ENCODE measurements at places on chromosomes 1 and 21.
A peak's percentile ranks its signal among the peaks of the same experiment; 100 is the strongest.

- DNase-seq: no peak
These were observed 18.3 kb downstream of the PBX1 start for GRCh38 chr1:164577291-164577690.

DNA sequence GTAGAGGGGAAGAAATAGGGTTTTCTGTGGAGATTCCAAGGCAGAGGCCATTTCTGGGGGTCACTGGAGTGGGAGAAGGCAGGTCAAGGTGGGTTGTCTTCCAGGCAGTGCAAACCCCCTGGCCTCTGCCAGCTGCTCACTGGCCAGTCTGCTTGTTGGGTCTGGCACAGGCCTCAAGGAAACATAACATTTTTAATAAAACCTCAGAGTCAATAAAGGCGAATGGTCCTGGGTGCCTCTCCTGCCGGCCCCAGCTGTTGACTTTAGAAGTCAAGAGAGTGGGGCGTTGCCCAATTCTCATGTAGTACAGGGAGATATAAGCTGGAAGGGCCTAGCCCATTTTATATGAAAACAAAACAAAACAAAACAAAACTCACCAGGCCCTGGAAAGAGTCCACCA, 36.6 kb downstream of the RUNX3 start:
- no peak for DNase-seq

DNA sequence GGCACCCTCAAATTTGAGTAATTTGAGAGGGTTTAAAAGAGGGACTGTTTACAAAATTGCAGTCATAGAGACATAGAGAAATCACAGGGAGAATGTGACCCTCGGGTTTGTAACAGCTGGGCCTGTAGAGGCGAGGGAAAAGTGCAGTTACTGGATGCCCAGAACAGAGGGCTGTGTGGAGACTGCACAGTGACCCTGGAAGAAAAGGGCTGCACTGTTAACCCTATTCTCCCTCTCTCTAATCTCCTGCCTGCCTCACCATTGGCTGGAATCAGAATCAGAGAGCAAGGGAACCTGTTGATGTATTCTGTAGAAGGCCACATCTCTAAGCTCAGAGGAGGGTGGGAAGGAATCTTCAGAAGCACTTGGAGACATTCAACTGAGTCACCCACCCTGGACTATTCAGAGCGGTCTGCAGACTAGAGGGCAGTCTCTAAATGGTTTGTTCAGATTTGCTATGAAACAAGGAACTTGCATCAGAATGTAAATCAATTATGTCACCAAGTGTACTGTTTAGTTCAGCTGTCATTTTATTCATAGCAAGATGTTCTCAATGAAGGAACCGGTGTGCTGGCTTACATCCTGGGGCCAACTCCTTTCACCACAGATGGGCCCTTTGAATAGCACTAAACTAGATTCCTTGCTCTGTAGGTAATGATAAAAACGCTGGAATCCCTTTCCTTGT, 132.2 kb upstream of the HOOK1 start:
- DNase-seq: no peak

GRCh38 chr1:57112148-57112547, 146.3 kb upstream of the C8B start:
- no peak for DNase-seq

DNA sequence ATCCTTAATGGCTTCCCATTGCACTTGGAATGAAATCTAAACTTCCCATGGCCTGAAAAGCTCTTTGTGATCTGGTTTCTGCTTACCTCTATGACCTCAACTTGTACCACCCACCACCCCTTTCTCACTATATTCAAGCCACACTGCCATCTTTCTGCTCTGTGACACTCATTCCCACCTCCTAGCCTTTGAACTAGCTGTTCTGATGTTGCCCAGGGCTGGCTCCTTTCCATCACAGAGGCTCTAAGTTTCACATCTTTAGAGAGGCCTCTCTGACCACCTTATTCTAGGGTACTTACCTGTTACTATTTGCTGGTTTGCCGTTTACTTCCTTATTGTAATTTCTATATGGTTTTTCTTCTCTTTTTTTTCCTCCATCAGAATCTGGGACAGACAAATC, 4.2 kb downstream of the MPZL1 start:
- no peak for DNase-seq

DNA sequence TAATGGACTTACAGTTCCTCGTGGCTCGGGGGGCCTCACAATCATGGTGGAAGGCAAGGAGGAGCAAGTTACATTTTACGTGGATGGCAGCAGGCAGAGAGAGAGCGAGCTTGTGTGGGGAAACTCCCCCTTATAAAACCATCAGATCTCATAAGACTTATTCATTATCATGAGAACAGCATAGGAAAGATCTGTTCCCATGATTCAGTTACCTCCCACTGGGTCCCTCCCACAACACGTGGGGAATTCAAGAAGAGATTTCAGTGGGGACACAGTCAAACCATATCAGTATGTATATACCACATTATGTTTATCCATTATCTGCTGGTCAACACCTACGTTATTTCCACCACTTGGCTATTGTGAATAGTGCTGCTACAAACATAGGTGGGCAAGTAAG, 352.3 kb upstream of the B3GALT2 start:
- no peak for DNase-seq

DNA sequence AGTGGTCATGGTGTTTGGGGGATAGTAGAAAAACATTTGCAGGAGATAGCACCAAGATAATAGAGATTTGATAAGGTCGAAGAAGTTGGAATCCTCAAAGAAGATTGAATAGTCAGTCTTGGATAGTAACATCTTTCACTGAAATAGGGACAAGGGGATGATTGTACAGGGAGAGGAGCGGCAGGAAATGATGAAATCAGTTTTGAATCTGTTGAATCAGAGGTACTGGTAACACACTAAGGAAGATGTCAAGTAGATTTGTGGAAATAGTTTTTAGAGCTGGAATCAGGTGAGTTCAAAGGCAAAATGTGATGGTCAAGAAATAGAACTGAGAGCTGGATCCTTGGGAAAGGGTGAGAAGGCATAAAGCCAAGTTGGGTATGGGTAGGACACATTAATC, 26.5 kb downstream of the CAP1 start:
- no peak for DNase-seq

- DNase-seq: no peak
These were observed 43.2 kb downstream of the IL6R start for GRCh38 chr1:154448331-154448811.

GRCh38 chr1:93108335-93108734, 29.3 kb downstream of the MTF2 start:
- DNase-seq: no peak

DNA sequence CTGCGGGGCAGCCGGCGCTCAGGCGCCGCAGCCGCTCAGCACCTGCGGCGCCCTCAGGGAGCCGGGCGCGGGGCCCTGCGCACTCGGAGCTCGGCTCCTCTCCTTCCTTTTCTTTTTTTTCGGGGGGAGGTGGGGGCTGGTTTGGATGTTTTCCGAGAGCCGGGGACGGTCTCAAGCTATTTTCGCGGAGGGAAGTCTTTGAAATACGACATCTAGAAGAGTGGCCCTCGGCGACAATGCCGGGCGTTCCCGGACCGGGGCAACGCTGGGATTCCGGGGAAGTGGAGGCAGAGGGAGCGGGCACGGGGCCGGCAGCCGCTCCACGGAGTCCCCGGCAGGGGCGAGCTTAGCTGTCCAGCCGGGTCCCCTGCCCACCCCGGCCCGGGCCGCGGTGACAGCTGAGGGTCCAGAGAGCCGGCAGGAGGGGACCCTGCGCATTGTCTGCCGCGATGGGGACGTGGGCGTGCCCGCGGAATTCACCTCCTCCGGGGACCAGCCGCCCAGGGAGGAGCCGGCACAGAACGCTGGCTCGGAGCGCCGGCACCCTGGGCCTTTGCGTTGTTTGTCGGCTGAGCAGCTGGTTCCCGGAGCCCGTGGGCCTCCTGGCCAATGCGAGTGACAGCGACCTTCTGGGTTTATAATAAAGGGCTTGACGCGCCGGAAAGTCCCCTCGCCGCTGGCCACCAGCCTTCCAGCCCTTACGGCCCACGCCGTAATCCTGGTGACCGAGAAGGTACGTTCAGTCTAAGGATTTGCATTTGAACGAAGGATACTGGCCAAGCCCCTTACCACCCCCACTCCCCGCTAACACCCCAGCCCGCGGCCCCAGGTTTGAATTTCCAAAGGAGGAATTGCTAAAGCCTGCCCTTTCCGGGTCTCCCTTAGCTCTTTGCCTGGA, 582 bp downstream of the SLC37A1 start:
- DNase-seq: no peak

- no peak for DNase-seq
These were observed 75.7 kb upstream of the KCNJ15 start for GRCh38 chr21:38181096-38181495.

GRCh38 chr1:29639741-29640427, 403.6 kb downstream of the PTPRU start:
- no peak for DNase-seq

- DNase-seq: no peak
These were observed 661 bp downstream of the PLEKHO1 start for GRCh38 chr1:150150133-150151021.

- no peak for DNase-seq
These were observed 275.8 kb downstream of the VAV3 start for GRCh38 chr1:107689159-107689558.

GRCh38 chr1:153261281-153262069, 2.0 kb downstream of the LORICRIN start:
- DNase-seq: no peak

DNA sequence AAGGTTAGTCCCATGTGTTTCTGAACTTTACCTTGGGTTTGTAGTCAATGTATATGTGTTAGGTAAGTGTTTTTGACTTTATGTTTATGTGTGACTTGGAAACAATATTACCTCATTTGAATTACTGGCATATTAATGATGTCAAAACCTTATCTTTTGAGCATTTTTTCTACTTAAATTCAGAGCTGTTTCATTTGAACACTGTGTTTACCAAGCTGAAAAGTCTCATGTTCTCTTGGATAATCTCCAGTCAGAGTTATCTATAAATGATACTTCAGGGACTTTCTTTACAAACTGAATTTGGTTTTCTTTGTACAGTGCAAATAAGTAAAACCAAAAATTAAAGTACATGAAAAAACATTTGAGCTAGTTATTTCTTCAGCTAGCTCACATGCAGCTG, 30.0 kb downstream of the ADAMTS1 start:
- no peak for DNase-seq

DNA sequence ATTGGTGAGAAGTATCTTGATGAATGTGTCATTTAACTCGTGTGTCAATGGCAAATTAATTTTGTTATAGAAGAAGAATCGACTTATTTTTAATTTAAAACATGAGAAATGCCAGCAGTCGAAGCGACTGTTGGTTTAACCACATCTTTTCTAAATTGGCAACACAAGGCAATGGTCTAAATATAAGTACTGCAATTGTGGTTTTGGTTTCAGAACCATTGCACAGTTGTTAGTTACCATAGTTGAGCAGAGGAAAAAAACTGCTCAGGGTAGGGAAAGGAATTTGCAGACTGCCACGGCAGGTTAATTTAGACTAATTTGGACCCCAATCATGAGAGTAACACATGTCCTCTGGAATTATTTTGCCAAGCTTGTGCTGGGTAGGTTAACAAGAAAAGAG, 185.6 kb upstream of the RUNX1 start:
- no peak for DNase-seq

GRCh38 chr21:46207920-46208591, 20.5 kb downstream of the LSS start:
- DNase-seq: no peak

GRCh38 chr1:53288002-53288789, 39.7 kb downstream of the LRP8 start:
- no peak for DNase-seq

- no peak for DNase-seq
These were observed 423.3 kb upstream of the ADGRL2 start for GRCh38 chr1:81377406-81377805.

DNA sequence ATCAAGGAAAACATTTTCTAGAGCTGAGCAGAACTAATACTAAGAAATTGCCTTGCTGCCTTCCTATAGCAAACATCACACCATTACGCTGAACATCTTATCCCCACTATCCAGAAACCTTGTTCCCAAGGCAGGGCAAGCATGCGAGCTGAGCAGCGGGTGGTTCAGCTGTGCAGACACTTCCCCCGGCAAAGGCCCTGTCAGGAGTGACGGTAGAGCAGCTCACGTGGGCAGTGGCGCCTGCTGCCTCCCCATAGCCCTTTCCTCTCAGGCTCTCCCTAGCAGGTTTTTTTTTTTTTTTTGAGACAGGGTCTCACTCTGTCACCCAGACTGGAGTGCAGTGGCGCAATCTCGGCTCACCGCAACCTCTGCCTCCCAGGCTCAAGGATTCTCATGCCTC, 13.7 kb upstream of the ANGPTL7 start:
- DNase-seq: no peak

- no peak for DNase-seq
These were observed 216.2 kb downstream of the SDCCAG8 start for GRCh38 chr1:243471754-243472745.

GRCh38 chr1:91619881-91620280, 119.2 kb downstream of the CDC7 start:
- DNase-seq: no peak

DNA sequence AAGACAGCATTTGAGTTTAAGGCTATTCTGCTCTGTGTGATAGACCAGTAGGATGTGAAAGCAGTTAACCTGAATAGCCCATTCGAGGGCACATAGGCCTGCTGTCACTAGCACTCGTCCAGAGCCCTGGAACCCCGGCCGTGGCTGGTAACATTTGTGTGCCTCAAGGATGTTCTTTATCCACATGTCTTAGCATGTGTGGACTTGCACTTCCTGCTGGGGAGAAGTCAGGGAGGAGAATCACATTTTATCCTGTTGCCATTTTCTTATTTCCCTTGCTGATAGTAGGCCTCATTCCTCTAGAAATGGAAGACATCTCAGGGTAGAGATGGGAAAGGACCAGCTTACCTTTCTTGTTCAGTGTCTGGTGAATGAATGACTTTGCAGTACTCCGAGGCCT, 54.7 kb downstream of the VPS13D start:
- no peak for DNase-seq

DNA sequence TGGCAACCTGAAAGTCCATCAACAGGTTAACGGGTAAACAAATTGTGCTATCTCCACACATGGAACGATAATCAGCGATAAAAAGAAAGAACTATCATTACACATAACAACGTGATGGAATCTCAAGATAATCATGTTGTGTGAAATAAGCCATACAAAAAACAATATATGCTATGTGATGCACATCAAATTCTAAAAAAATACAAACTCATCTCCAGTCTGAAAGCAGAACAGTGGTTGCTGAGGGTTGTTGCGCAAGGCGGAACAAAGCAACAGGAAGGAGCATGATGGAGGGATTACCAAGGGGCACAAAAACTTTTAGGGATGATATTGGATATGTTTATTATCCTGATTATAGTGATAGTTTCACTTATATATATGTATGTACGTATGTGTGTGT, 324.8 kb downstream of the VAV3 start:
- DNase-seq: no peak

DNA sequence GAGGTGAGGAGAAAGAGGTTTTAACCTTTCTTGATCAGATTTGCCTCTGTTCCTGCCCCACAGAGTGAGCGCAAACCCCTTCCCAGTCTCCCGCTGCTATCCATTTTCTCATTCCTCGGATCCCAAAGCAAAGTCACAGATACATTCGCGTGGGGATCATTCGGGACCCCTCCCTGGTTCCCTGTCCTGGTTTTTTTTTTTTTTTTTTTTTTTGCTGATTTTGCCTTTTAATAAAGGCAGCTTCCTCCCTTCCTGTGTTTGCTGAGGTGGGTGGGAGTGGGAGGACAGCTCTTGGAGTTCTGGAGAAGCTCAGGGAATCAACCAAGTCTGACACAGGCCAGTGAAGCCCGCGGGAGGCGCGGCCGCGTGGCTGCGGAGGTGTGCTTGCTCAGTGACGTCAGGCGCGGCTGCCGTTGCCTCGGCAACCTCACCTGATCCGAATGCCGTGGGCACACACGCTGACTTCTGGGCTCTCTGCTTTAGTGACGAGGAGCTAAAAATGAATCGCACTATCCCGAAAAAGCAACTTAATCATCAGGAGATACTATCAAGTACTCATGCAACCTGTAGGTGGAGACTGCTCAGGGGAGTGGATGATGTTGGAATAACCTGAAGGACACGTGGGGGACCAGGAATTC, 106.4 kb downstream of the TBX19 start:
- DNase-seq: peak; percentile 62

Data from epithelial cell of prostate (primary cell).